ENCODE measurements at places on chromosomes 4 and X.

- peak; percentile 36 for DNase-seq
These were observed 21.4 kb upstream of the AFAP1 start for GRCh38 chr4:7960790-7961655.

DNA sequence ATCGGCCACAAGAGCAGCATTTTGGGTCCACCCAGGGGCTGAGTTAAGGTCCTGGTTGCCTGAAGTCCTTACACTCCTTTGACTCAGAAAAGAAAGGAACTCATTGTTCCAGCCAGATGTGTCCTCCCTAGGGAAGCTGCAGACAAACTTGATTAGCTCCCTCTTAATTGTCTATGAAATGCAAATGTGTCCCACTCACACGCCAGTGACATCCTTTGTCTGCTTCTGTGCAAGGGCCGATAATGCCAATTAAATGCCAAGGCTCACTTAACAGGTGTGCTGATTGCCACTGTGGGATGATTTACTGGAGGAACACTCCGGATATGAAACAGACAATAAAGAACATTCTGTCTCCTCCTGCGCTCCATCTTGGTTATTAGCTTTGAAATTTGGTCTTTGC, 332.9 kb upstream of the CPEB2 start:
- DNase-seq = no peak

DNA sequence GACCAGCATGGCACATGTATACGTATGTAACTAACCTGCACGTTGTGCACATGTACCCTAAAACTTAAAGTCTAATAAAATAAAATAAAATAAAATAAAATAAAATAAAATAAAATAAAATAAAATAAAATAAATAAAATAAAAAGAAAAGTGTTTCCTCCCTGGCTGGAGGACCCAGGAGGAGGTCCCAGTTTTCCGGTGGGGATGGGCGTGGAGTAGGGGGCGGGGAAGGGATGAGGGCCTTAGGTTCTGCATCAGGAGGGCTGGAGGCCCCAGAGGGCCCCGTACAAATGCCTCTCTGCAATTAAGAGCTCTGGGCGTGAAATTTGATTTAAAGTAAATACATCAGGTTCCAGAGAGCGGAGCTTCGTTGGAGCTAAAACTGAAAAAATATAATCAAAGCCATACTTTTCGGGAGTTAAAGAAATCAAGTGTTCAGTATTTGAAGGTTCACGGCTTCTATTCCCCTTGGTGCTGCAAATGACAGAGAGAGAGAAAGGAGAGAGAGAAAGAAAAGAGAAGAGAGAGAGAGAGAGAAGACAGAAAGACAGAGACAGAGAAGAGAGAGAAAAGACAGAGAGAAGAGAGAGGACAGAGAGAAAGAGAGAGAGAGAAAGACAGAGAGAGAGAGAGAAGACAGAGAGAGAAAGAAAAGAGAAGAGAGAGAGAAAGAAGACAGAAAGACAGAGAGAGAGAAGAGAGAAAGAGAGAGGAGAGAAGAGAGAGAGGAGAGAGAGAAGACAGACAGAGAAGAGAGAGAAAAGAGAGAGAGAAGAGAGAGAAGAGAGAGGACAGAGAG, 8.7 kb upstream of the SHOX start:
- DNase-seq = no peak

GRCh38 chr4:22312113-22312512, 203.8 kb downstream of the ADGRA3 start:
- DNase-seq = no peak

- DNase-seq = peak; percentile 10
These were observed 12.8 kb downstream of the CLDN2 start for GRCh38 chrX:106932960-106933537.

DNA sequence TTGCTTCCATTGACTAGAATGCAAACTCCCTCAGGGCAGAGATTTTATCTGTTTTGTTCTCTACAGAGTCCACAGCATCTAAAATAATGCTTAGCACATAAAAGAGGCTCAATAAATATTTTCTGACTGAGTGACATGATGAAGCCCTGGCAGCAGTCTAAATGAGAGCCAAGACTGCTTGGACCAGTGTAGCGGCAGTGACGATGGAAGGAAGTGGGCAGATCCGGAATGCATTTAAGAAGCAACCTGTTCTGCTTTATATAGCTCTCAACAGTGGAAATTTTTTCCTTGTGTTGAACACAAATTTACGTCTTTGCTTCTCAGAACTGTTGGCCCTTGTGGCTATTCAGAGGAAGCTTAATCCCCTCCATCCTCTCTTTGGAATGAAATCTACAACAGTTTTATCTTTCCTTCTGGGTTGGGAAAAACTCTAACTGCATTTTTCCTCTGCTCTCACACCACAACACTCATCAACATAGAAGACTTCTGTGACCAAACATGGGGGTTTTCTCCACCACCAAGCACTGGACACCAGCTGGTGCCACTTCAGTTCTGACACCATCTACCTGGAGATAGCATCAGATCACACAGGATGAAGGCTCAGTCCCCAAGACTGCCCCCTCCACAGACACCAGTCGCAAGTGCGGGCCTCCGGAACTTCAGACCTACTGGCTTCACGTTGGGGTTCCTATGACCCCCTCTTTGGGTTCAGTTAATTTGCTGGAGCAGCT, 7.0 kb upstream of the BEND4 start:
- DNase-seq = no peak
